NCI-H446 treated with DMSO at 0.1 percent for 48 hours (cell line): ENCODE measurements at places on chromosomes 3 and 15.
A peak's percentile ranks its signal among the peaks of the same experiment; 100 is the strongest.

DNA sequence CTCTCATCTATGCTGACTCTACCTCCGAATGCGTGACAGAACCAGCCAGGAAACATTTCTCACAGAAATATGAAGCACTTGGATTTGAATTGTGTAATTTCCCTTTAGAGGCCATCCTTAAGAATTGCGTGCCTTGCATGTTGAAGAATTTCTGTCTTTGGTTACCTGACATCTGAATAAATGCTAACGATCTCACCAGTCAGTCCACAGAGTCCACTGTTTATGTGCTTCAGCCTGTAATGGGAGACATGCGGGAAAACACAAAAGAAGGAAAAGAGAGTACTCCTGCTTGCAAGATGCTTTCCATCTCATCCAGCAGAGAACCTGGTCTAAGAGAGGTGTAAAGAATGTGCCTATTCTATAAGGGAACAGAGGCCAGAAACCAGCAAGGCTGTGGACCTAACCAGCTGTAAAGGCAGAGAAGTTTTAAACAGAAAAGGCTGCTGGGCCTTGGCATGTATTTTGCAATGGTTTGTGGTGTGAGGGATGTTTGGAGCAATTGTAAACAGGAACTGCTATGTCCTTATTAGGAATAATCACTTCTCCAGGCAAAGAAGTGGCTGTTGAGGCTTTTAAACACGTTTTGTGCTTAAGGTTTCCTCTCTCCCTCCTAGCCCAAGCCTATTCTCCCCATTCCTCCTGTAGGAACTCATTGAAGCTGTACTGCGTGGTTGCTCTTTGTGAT is 36.4 kb upstream of the BOC start:
- no peak for DNase-seq

- no peak for DNase-seq
Measured at GRCh38 chr3:100796556-100796955, 87.3 kb downstream of the TFG start.

GRCh38 chr15:47291767-47292166 is 425.5 kb upstream of the SEMA6D start:
- DNase-seq, result no peak

GRCh38 chr3:78353231-78353630 is 1313.3 kb downstream of the ROBO2 start:
- DNase-seq, result no peak

GRCh38 chr15:84588053-84588874 is 12.5 kb upstream of the ZSCAN2 start:
- DNase-seq, result peak; percentile 35

GRCh38 chr3:133995264-133995663 is 34.5 kb downstream of the SLCO2A1 start:
- no peak for DNase-seq

DNA sequence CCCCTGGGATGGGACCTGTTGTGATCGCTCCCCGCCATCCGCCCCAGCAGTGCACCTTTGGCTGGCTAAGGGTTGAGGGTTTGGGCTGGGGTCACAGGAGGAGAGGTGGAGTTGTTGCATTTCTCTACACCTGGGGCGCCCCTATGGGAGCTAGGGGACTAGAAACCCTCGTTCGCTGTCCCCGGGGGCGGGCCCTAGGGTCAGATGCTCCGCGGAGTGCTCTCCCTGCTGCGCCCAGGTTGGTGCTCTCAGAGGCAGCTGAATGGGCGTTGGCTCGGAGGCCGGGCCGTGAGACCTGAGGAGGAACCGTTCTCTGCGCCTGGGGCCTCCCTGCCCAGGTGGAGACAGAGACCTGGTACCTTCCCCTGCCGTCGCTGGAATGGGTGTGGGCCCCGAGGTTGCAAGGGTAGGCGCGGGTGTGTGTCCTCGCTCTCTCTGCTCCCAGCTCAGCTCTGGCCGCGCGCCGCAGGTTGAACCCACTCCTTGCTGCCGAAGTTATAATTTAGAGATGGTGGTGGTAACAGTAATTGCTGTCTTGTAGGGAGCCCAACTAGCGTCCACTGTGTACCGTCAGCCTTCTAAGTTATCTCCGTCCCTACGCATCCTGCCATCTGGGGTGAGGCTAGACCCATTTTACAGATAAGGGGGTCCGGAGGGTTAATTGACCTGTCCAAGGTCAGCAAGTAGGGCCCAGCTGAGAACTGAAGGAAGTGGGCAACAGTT is 965 bp downstream of the FLNB start:
- no peak for DNase-seq
